Germinal center (tissue), 1 donor: ENCODE measurements at places on chromosomes 2 and 18.

DNA sequence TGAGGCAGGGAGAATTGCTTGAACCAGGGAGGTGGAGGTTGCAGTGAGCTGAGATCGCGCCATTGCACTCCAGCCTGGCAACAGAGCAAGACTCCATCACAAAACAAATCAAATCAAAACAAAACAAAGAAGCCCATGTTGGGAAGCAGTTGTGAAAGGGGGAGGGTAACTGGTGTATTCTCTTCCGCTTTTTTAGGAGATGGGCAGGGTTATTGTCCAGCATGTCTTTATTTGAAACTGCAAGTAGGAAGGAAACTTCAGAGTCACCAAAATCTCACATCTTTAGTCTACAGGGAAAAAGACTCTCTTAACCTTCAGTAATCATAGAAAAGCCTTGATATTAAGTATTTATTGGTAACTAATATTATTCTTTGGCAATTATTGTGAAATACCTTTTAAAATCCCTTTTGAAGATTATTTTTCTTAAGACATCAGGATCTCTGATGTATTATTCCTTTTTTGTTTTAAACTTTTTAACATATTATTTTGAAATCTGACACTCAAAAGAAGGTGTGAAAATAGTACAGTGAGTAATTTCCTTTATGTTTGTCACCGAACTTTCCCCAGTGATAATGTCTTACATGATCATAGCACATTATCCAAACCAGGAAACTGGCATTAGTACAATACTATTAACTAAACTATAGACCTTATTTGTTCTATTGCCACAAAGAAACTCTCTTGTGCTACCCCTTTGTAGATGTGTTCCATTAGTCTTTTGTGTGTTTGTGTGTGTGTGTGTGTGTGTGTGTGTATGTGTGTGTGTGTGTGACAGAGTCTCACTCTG, 84.3 kb upstream of the LTBP1 start:
- no peak for DNase-seq

GRCh38 chr2:20976527-20976926, 67.3 kb downstream of the APOB start:
- DNase-seq, result no peak

- no peak for DNase-seq
Measured at GRCh38 chr2:218857371-218858137, 2.1 kb upstream of the WNT6 start.

DNA sequence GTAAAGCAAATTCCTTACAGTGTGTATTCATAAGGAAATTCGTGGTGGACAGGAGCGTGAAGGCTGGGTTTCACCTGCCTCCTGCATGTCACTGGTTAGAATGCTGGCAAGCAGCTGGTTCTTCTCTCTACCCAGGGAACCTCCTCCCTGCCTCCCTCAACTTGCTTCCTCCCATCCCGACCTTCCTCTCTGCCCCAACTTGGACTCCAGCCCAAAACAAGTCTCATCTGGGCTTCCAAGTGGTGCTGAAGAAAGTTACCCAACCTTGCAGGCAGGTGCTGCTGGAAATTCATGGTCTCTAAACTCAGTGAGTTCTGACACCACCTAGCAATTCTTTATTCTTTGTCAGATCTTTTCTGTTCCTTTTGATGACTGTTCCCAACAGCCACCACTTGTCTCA, 184.5 kb downstream of the BCL2 start:
- no peak for DNase-seq

DNA sequence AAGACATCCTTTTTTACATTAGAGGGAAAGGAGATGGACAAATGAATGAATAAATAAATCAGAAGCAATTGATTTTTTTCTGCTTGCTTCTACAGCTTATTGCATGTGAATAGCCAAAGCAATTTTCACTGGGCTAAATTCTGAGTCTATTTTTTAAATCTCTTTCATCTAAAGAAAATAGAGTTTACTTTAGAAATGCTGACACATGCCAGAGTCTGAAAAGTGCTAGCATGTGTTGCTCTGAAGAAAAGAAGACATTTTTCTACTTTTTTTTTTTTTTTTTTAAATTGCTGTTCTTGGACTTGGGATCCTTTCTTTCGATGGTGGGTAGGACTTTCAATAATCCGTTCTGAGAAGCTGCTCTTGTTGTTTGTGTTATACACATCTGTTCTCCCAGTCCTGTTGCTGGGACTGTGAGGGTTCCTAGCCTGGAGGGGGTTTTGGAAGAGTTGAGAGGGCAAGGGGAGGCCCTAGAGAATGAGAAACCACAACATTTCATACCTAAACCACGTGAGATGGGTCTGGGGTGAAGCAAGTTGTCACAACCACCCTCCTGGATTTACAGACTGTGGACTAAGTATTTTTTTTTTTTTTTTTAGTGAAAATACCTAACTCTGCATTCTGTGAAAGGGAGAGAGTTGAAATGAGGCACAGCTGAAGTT, 193.5 kb downstream of the PRKCE start:
- no peak for DNase-seq
